ENCODE measurements at places on chromosomes 2 and 18.

GRCh38 chr2:5070257-5070656, 621.9 kb upstream of the SOX11 start:
- no peak for DNase-seq

DNA sequence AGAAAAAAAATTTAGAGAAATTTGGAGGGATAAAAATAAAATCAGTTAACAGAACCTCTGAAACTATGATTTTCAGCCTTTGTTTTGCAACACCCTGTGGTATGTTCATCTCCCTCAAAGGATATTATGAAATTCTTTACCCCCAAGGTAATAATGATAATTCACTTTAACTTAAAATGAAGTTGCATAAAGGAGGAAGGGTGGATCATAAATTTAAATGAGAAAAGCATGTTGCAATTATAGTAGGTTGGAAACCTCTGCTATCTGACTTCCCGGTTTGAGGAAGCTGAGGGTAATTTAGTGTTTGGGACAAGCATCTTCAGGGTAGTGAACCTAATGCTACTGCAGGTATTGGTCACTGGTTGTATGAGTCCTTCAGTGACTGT, 102.9 kb downstream of the BABAM2 start:
- DNase-seq: no peak

- no peak for DNase-seq
Measured at GRCh38 chr18:8932866-8933265, 169.6 kb upstream of the NDUFV2 start.

GRCh38 chr2:200604571-200605255, 18.9 kb downstream of the AOX1 start:
- no peak for DNase-seq

- no peak for DNase-seq
Measured at GRCh38 chr2:230335461-230335863, 8.5 kb downstream of the SP140L start.

DNA sequence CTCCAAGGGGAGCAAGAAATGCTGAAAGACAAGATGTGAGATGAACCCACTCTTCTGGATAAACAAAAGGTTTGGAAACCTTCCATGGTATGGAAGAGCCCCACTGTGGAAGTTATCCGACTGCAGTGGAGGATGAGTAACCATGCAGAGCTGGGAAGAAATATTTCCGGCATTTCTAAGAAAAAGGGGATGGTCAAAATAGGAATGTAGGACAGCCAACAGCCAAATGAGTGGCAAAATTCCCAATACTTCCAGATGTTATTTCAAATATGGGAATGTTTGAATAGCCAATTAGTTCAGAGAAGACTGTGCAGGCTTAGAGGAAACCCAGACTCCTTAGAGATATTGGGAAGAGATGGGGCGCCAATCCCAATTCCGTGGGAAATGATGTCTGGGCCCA, 246.8 kb downstream of the RAD51AP2 start:
- no peak for DNase-seq

Measured in NCI-H146 (cell line).